Left ventricle myocardium inferior (tissue), 1 donor: ENCODE measurements at places on chromosomes 4 and X.

- no peak overlapping the region for H3K4me3 ChIP-seq
- H3K27ac ChIP-seq, result no peak overlapping the region
- no peaks in the 10 kb centered on the region for H3K36me3 ChIP-seq
- DNase-seq, result no peak
- H3K4me1 ChIP-seq, result no peaks in the 10 kb centered on the region
- no peaks in the 10 kb centered on the region for H3K27me3 ChIP-seq
Observed at GRCh38 chrX:93874554-93874953, 200.5 kb downstream of the FAM133A start.

GRCh38 chr4:122584519-122584918, 36.3 kb downstream of the IL21 start:
- H3K27ac ChIP-seq, result no peak overlapping the region
- H3K4me3 ChIP-seq, result no peak overlapping the region
- H3K4me1 ChIP-seq, result no peaks in the 10 kb centered on the region
- DNase-seq, result no peak
- no peaks in the 10 kb centered on the region for H3K36me3 ChIP-seq
- H3K27me3 ChIP-seq, result peaks cover 4% of the 10 kb centered on the region

DNA sequence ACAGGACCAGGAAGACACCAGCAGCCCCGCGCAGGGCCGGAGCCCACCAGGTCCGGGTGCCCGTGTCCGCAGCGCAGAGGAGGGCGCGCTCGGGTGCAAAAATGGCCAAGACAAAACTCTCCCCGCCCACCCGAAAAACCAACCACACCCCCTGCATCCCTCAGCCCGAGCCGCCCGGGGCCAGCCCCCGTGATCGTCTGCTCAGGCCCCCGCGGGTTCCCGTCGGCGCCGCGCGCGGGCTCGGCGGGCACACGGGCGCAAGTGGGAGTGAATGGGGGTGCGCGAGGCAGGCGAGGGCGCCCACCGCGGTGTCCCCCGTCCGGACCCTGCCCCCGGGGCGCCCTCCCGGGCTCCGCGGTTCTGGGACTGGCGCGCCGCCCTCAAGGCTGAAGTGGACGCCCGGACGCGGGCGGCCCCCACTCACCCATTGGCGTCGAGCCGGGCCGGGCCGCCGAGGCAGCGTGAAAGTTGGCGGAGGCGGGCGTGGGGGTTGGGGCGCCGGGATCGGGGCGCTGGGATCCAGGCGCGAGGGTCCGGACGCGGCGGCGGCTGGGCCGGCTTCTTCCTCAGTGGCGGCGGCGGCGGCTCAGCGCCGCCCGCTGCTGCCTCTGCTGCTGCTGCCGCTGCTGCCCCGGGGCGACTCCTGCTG, 393 bp downstream of the SH3KBP1 start:
- peak overlapping the region; percentile 81 for H3K4me3 ChIP-seq
- no peaks in the 10 kb centered on the region for H3K27me3 ChIP-seq
- peaks cover 18% of the 10 kb centered on the region for H3K4me1 ChIP-seq
- DNase-seq, result peak; percentile 28
- H3K36me3 ChIP-seq, result no peaks in the 10 kb centered on the region
- H3K27ac ChIP-seq, result peak overlapping the region; percentile 84

GRCh38 chrX:16629909-16630308, 20.0 kb upstream of the S100G start:
- H3K4me1 ChIP-seq, result no peaks in the 10 kb centered on the region
- H3K27ac ChIP-seq, result no peak overlapping the region
- no peak overlapping the region for H3K4me3 ChIP-seq

DNA sequence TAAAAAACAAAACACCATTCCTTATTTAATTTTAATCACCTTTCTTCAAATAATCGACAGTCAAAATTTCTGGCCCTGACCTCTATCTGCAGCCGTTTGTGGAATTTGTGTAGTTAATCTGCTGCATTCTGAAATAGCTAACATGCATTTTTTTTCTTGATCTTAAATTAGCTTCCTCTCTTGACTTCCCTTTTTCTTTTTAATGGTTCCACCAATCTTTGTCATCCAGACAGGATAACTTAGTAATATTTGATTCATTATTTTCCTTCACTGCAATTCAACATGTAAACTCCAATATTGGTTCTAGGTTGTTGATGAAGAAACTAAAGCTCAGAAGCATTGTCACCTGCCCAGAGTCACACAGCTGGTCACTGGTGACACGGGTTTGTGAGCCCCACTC, 77.3 kb downstream of the ARHGAP10 start:
- no peak for DNase-seq
- H3K36me3 ChIP-seq, result no peaks in the 10 kb centered on the region
- H3K27me3 ChIP-seq, result no peaks in the 10 kb centered on the region
- H3K4me1 ChIP-seq, result peaks cover 88% of the 10 kb centered on the region

DNA sequence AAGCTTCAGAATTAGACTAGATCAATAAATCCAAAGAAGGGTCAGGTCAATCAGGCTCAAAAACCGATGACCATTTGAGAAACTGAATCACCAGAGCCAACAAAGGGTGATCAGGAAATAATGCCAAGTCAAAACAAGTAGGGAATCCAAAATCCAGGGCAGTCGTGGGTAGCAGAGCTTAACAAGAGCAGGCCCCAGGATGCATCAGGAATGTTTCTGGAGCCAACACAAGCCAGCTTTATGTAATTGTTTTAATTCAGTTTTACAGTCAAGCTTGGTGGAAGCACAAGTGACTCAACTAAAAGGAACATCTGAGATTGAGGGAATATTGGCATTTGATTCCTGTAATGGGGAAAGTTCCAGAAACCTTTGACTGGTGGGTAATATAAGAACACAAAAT, 237.9 kb upstream of the EDA2R start:
- no peak overlapping the region for H3K27ac ChIP-seq
- no peak overlapping the region for H3K4me3 ChIP-seq
- no peaks in the 10 kb centered on the region for H3K36me3 ChIP-seq

- DNase-seq, result no peak
- H3K36me3 ChIP-seq, result no peaks in the 10 kb centered on the region
- no peak overlapping the region for H3K4me3 ChIP-seq
- H3K27me3 ChIP-seq, result no peaks in the 10 kb centered on the region
- no peaks in the 10 kb centered on the region for H3K4me1 ChIP-seq
Observed at GRCh38 chrX:66050140-66050569, 10.3 kb upstream of the VSIG4 start.

- peaks cover 5% of the 10 kb centered on the region for H3K36me3 ChIP-seq
- H3K4me1 ChIP-seq, result peaks cover 37% of the 10 kb centered on the region
- no peak for DNase-seq
- H3K4me3 ChIP-seq, result no peak overlapping the region
Observed at GRCh38 chr4:7854216-7854615, 85.4 kb downstream of the AFAP1 start.

DNA sequence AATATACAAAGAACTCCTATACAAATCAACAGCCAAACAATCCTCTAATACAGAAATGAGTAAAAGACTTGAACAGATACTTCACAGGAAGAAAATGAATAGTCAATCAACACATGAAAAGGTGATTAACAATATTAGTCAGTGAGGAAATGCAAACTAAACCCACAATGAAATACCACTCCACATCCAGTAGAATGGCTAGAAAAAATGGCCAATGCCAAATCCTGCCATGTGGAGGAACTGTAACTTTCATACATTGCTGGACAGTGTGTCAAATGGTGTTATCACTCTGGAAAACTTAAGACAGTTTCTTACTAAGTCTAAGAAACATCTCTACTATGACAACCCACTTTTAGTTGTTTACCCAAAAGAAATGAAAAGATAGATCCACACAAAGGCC, 59.5 kb downstream of the NSG1 start:
- no peak overlapping the region for H3K4me3 ChIP-seq
- no peak overlapping the region for H3K27ac ChIP-seq
- H3K36me3 ChIP-seq, result peaks cover 20% of the 10 kb centered on the region
- DNase-seq, result no peak
- peaks cover 7% of the 10 kb centered on the region for H3K4me1 ChIP-seq

DNA sequence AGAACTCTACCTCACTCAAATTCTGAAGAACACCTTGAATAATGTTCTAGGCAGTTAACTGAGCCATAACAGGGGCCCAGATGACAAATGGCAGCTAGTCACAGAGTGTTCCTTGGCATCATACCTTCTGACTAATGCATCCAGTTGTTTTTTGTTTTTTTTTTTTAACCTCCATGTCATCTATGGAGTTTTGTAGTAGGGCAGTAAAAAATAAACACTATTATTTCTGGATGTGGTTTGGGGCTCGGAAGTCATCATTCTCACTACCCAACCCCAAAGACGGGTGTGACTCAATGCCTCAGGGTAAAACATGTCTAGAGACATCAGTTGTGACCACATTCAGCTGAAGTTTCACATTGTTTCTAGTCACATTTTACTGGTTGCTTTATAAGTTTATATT, 31.2 kb upstream of the MCF2 start:
- no peak overlapping the region for H3K4me3 ChIP-seq
- peaks cover 7% of the 10 kb centered on the region for H3K36me3 ChIP-seq
- H3K27me3 ChIP-seq, result no peaks in the 10 kb centered on the region

DNA sequence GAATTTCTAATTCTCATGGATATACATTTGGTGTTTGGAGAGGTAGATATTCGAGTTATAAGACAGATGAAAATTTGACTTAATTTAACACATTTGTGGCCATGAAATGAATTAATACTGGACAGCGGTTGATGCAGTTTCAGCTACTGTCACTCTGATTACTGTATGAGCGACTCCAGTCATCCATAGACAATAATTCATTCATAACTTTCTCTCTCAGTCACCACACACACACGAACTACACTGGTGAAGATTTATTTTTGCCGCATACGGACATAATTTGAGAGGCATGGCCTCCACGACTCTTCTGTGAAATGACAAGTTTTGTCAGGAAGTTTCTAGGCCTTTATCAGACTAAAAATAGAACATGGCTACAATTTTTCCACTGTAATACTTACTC, 177.0 kb downstream of the TENM3 start:
- no peak overlapping the region for H3K27ac ChIP-seq
- no peaks in the 10 kb centered on the region for H3K27me3 ChIP-seq
- no peak overlapping the region for H3K4me3 ChIP-seq
- no peak for DNase-seq
- no peaks in the 10 kb centered on the region for H3K36me3 ChIP-seq

DNA sequence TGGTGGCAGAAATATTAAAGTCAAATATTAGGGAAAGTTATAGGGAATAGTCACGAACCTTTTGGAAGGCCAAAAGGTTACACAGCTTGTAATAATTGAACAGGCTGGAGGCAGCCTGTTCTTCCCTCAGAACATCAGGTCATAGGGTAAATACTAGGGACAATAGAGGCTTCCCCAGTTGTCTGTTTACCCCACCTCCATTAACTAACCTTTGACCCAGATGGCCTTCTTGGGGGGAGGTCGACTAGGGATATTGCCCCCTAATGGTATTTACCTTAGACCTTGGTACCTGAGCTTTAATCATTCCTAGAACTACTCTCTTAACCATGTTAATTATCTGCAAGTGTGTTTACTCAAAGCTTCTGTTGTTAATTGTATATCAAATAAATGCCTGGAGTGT, 26.0 kb downstream of the C4orf17 start:
- no peak overlapping the region for H3K27ac ChIP-seq
- H3K4me1 ChIP-seq, result no peaks in the 10 kb centered on the region
- DNase-seq, result no peak
- H3K36me3 ChIP-seq, result no peaks in the 10 kb centered on the region
